ENCODE measurements at places on chromosomes 11 and 22. TPM values are rescaled to one million over a fixed set of nuclear protein-coding genes. Genes with fewer than 3 reads are reported as not detected.

Gene NXPE2
- under 0.01 TPM for total RNA-seq

Gene NLRP6
- not detected for total RNA-seq

Gene KCNQ1OT1
- total RNA-seq, result 2.8 TPM

Gene SHISAL1
- 14.9 TPM for total RNA-seq

Gene SMC1B
- under 0.01 TPM for total RNA-seq

Gene SLC22A9
- not detected for total RNA-seq

Measured in uterine smooth muscle cell (primary cell).